Smooth muscle cell of the coronary artery (primary cell): ENCODE measurements at places on chromosomes 7 and 10. TPM values are rescaled to one million over a fixed set of nuclear protein-coding genes. Genes with fewer than 3 reads are reported as not detected.

The VWA2 gene
- 0.08 and 0.23 TPM in 2 replicates for total RNA-seq

The CH25H gene
- 3.3 and 5.2 TPM in 2 replicates for total RNA-seq

The ADAMTS14 gene
- total RNA-seq, result 1.5 and 9.0 TPM in 2 replicates

The WIPF3 gene
- total RNA-seq, result not detected in 2 replicates

The PDZD7 gene
- 2.0 and 2.7 TPM in 2 replicates for total RNA-seq

The PHYHIPL gene
- total RNA-seq, result not detected in 2 replicates

The C10orf67 gene
- not detected in 2 replicates for total RNA-seq
